ENCODE measurements at places on chromosomes 11 and 22.

- no peak for DNase-seq
These were observed 528.6 kb downstream of the BRD1 start for GRCh38 chr22:49298834-49299750.

GRCh38 chr22:49979587-49980264 lies 19.2 kb downstream of the PIM3 start:
- DNase-seq = no peak

GRCh38 chr11:114034956-114035355 lies 24.6 kb upstream of the ZBTB16 start:
- DNase-seq = no peak

- no peak for DNase-seq
These were observed 19.6 kb downstream of the GDPD5 start for GRCh38 chr11:75505916-75506692.

- DNase-seq = no peak
These were observed 21.2 kb downstream of the ARL14EP start for GRCh38 chr11:30344085-30344484.
